ENCODE measurements at places on chromosomes 12 and 14. TPM values are rescaled to one million over a fixed set of nuclear protein-coding genes. Genes with fewer than 3 reads are reported as not detected.
A peak's percentile ranks its signal among the peaks of the same experiment; 100 is the strongest.

GRCh38 chr12:103956509-103957027 is 9.1 kb upstream of the TDG start:
- peaks cover 26% of the 10 kb centered on the region for H3K4me1 ChIP-seq
- H3K4me3 ChIP-seq: peak overlapping the region; percentile 99
- H3K27me3 ChIP-seq: no peaks in the 10 kb centered on the region
- peaks cover 16% of the 10 kb centered on the region for H3K36me3 ChIP-seq

GRCh38 chr12:99311373-99311772 is 336.2 kb upstream of the GARIN6 start:
- no peaks in the 10 kb centered on the region for H3K4me1 ChIP-seq
- no peaks in the 10 kb centered on the region for H3K27me3 ChIP-seq
- no peaks in the 10 kb centered on the region for H3K36me3 ChIP-seq

- H3K36me3 ChIP-seq: no peaks in the 10 kb centered on the region
- no peaks in the 10 kb centered on the region for H3K27me3 ChIP-seq
- H3K4me3 ChIP-seq: no peak overlapping the region
These were observed 13.4 kb downstream of the ISM2 start for GRCh38 chr14:77485256-77485655.

GRCh38 chr12:5031242-5031641 is 12.4 kb upstream of the KCNA5 start:
- H3K4me1 ChIP-seq: peaks cover 3% of the 10 kb centered on the region
- H3K27me3 ChIP-seq: peaks cover 15% of the 10 kb centered on the region
- DNase-seq: no peak
- H3K4me3 ChIP-seq: no peak overlapping the region
- H3K36me3 ChIP-seq: no peaks in the 10 kb centered on the region

DNA sequence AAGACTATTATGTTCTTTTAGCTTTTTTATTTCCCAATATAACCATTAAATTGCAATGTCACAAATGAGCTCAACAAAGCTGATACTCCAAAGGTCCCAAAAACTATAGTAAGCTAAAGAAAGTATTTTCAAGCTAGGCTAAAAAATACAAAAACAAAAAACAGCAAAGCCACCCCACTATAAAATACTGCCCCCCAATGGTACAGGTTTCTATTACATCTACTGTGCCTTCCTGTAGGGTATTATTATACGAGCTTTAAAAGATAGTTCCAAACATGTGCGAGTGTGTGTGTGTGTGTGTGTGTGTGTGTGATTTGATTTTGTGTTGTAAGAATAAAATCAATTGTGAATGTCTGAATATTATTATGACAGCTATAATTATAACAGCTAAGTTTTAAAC is 1.1 kb downstream of the IFNG start:
- H3K27ac ChIP-seq: no peak overlapping the region
- no peak for DNase-seq
- H3K4me1 ChIP-seq: peaks cover 32% of the 10 kb centered on the region
- no peaks in the 10 kb centered on the region for H3K27me3 ChIP-seq

DNA sequence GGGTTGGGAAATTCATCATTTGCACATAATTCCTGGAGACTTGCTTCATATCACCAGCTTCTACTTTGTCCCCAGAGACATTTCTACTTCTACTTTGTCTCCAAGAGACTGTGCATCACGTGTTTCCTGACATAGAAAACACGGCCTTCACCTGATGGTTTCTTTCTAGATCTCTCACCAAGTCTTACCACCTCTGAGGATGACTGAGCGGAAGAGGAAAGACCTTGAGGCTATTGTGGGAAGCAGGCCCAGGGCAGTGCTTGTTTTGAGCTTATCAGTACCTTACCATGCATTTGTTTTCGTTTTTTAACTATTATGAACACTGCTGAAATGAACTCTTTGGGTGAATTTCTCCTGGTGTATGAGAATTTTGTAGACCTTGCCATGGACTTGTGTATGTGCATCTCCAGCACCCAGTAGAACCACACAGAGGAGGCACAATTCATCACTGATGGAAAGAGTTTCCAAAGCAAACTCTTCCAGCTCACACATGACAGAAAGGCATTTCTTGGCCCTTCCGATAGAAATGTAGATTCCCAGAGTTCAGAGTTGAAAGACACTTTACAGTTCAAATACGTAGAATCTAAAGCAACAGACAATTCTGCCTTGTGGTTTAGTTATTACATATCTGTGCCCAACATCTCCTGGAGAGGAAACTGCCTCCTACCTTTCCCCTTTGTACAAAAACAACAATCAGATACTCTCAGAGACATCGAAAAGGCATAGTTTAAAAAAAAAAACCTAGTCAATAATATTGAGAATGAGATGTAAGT is 434.7 kb downstream of the FUT8 start:
- peak overlapping the region; percentile 94 for H3K27ac ChIP-seq
- peak; percentile 63 for DNase-seq
- peaks cover 66% of the 10 kb centered on the region for H3K4me1 ChIP-seq
- peak overlapping the region; percentile 75 for H3K4me3 ChIP-seq

WIF1 gene
- not detected for total RNA-seq

- peaks cover 32% of the 10 kb centered on the region for H3K4me1 ChIP-seq
- H3K27ac ChIP-seq: no peak overlapping the region
- H3K27me3 ChIP-seq: peaks cover 2% of the 10 kb centered on the region
- no peak for DNase-seq
- H3K4me3 ChIP-seq: no peak overlapping the region
- peaks cover 9% of the 10 kb centered on the region for H3K36me3 ChIP-seq
These were observed 225.2 kb downstream of the KTN1 start for GRCh38 chr14:55805250-55805649.

TEX22 gene
- 6.9 TPM for total RNA-seq

CCDC197 gene
- 0.25 TPM for total RNA-seq

GRCh38 chr12:12839003-12839395 is 25.9 kb downstream of the DDX47 start:
- no peak overlapping the region for H3K4me3 ChIP-seq
- H3K27ac ChIP-seq: peak overlapping the region; percentile 42
- no peak for DNase-seq
- H3K36me3 ChIP-seq: peaks cover 6% of the 10 kb centered on the region
- no peaks in the 10 kb centered on the region for H3K27me3 ChIP-seq
- peaks cover 5% of the 10 kb centered on the region for H3K4me1 ChIP-seq

FOXM1 gene
- total RNA-seq: 73.9 TPM

DNA sequence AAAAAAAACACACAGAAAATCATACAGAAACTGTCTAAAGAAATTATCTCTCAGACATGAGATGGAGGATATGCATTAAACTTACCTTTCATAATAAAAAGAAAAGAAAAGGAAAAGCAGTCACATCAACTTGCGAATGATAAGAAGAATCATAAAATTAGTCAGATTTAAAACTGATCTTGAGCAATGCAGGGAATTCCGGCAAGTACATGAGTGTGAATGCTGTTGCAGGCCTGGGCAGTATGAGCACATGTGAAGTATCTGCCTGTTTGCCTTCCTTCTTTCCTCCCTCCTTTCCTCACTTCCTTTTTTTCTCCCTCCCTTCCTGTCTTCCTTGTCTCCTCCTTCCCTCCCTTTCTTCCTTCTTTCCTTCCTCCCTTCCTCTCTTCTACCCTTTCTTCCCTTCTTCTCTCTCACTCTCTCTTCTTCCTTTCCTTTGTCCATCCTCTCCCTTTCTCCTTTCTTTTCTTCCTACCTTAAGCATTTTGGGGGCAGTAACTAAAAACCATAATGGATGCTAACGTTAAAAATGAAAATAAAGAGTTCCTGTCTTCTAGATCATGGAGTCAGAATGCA is 38.5 kb upstream of the SLC6A15 start:
- H3K27me3 ChIP-seq: no peaks in the 10 kb centered on the region
- H3K36me3 ChIP-seq: no peaks in the 10 kb centered on the region
- H3K4me1 ChIP-seq: no peaks in the 10 kb centered on the region
- H3K4me3 ChIP-seq: no peak overlapping the region

- H3K27ac ChIP-seq: no peak overlapping the region
- DNase-seq: no peak
- no peaks in the 10 kb centered on the region for H3K36me3 ChIP-seq
- H3K27me3 ChIP-seq: no peaks in the 10 kb centered on the region
- no peak overlapping the region for H3K4me3 ChIP-seq
- peaks cover 6% of the 10 kb centered on the region for H3K4me1 ChIP-seq
These were observed 28.5 kb downstream of the DAAM1 start for GRCh38 chr14:59217011-59217410.

GRCh38 chr12:128818065-128819022 is 5.4 kb downstream of the SLC15A4 start:
- H3K36me3 ChIP-seq: peaks cover 25% of the 10 kb centered on the region
- no peaks in the 10 kb centered on the region for H3K27me3 ChIP-seq
- H3K4me3 ChIP-seq: no peak overlapping the region
- peaks cover 38% of the 10 kb centered on the region for H3K4me1 ChIP-seq
- H3K27ac ChIP-seq: peak overlapping the region; percentile 37
- DNase-seq: no peak

DNA sequence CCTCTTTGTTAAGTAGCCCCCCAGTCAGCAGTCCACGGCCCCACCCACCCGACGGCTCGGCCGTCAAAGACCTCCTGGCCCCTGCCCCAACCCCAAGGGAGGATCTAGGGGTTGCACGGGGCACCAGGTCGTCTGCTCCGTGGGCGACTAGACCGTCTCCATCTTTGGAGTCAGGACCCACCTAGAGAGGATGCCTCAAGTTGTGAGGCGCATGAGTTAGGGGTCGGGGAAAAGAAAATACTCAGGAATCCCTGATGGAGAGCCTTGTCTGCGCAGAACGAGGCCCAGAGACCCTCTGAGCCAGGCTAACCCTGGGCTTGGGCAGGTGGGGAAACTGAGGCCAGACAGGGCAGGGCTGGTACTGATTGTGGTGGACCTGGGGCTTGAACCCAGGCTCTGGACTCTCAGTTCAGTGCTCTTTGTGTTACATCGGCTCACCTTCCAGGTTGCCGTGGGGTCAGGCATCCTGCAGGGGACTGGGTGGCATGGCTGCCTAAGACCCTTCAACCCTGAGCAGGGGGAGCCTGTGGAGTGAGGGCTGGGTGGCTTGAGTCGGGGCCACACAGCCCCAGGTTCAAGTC is 839 bp downstream of the OTUB2 start:
- H3K36me3 ChIP-seq: no peaks in the 10 kb centered on the region
- no peaks in the 10 kb centered on the region for H3K27me3 ChIP-seq
- no peak for DNase-seq
- peak overlapping the region; percentile 38 for H3K4me3 ChIP-seq
- no peak overlapping the region for H3K27ac ChIP-seq

OR4N5 gene
- not detected for total RNA-seq

DNA sequence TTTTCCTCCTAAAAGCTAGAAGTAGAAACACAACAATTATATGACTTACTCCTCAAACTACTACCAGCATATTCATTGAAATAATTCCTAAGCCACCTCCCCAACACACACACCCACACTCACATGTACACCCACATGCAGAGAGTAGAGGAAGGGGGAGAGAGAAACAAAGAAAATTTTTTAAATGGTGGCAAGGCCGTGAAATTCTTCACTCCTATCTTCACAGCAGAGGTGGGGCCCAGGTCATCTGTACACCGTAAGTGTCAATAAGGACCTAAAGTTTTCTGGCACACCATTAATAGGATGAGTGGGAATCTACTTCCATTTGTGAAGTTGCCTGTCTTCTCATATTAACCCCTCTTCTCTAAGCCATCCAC is 73.9 kb upstream of the EGLN3 start:
- peaks cover 8% of the 10 kb centered on the region for H3K36me3 ChIP-seq
- H3K4me3 ChIP-seq: no peak overlapping the region
- peaks cover 12% of the 10 kb centered on the region for H3K27me3 ChIP-seq
- H3K27ac ChIP-seq: no peak overlapping the region

HAL gene
- total RNA-seq: 0.23 TPM

EML1 gene
- total RNA-seq: 0.69 TPM

GRCh38 chr12:91250273-91250665 is 67.7 kb upstream of the DCN start:
- no peaks in the 10 kb centered on the region for H3K36me3 ChIP-seq
- no peaks in the 10 kb centered on the region for H3K27me3 ChIP-seq
- DNase-seq: no peak
- no peak overlapping the region for H3K27ac ChIP-seq

GRIN2B gene
- not detected for total RNA-seq

DNA sequence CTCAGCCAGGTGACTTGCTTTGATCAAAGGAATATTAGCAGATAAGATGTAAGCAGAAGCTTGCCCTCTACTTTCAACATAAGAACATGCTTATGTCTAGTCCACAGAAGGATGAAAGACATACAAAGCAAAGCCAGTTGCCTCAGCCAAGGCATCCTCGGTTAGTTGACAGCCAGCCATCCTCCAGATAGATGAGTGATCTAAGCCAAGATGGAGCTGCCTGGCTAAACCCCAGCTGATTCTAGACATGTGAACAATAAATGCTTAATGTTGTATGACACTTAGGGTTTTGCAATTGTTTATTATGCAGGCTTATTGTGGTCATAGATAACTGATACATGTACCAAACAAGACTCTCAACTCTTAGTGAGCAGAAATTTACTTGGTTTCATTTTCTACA is 157.6 kb upstream of the TMTC2 start:
- no peak overlapping the region for H3K27ac ChIP-seq
- H3K36me3 ChIP-seq: no peaks in the 10 kb centered on the region
- H3K27me3 ChIP-seq: peaks cover 10% of the 10 kb centered on the region
- H3K4me3 ChIP-seq: no peak overlapping the region

GRCh38 chr12:47863467-47863866 is 41.3 kb downstream of the VDR start:
- H3K4me3 ChIP-seq: no peak overlapping the region
- H3K36me3 ChIP-seq: peaks cover 14% of the 10 kb centered on the region
- no peaks in the 10 kb centered on the region for H3K27me3 ChIP-seq
- DNase-seq: no peak

- no peaks in the 10 kb centered on the region for H3K4me1 ChIP-seq
- no peaks in the 10 kb centered on the region for H3K36me3 ChIP-seq
- no peak for DNase-seq
- no peak overlapping the region for H3K4me3 ChIP-seq
- H3K27me3 ChIP-seq: no peaks in the 10 kb centered on the region
These were observed 85.0 kb downstream of the TMTC1 start for GRCh38 chr12:29698756-29699155.

DNA sequence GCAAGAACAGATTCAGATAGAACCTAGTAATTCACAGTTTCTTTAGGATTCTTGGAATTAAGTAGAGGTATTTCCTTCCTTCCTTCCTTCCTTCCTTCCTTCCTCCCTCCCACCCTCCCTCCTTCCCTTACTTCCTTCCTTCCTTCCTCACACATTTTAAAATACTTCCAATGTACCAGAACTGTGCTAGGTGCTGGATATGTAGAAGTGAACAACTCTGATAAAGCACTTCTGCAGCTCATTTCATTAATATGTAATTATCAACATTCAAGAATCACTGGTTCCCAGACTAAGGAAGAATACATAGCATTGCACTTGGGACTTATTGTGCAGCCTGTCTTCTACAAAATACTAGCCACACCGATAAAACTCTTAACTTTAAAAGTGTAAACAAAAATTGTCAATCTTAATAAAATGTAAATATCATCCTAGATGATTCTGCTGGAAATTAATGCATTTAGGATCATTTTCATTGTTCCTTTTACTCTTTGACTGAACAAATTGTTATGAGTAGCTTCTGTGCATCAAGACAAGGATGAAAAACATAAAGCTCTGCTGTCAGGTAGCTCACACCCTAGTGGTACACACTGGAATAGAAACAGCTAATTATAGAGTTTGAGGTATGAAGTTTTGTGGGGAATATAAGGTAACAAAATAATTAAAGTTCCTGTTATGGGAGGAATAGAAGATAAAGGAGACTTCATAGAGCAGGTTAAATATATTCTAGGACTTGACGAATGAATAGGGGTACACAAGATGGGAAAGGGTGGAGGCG is 99.9 kb upstream of the MYF6 start:
- H3K27ac ChIP-seq: no peak overlapping the region
- no peak for DNase-seq
- no peaks in the 10 kb centered on the region for H3K36me3 ChIP-seq
- H3K4me1 ChIP-seq: no peaks in the 10 kb centered on the region
- no peak overlapping the region for H3K4me3 ChIP-seq

- H3K27ac ChIP-seq: peak overlapping the region; percentile 2
- peaks cover 6% of the 10 kb centered on the region for H3K4me1 ChIP-seq
- H3K4me3 ChIP-seq: peak overlapping the region; percentile 27
- no peaks in the 10 kb centered on the region for H3K36me3 ChIP-seq
- peaks cover 8% of the 10 kb centered on the region for H3K27me3 ChIP-seq
- peak; percentile 36 for DNase-seq
These were observed 22.6 kb downstream of the OR10G3 start for GRCh38 chr14:21557084-21557901.
